T-helper 17 cell (primary cell): ENCODE measurements at places on chromosomes 2 and 18.

DNA sequence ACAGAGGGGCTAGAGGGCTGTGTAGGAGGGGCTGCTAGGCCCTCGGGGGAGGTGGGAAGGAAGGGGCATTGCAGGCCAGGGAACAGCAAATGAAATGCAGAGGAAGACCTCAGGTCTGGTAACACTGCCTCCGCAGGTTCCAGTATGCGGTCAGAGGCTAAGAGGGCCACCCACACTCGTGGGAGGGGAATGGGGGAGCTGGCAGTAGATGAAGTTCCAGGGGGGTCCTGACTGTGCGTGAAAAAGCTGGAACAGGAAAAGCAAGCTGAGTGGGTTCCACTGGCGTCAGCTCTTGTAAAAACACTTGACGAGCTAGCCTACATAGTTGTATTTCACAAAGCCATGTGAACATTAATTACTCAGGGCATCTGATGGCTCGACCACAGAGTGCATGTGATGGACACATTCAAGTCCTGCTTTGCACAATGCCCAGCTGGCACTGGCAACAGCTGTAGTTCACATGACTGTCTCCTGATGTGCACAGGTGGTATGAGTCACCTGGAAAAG lies 29.0 kb upstream of the PTPN4 start:
- DNase-seq: no peak

DNA sequence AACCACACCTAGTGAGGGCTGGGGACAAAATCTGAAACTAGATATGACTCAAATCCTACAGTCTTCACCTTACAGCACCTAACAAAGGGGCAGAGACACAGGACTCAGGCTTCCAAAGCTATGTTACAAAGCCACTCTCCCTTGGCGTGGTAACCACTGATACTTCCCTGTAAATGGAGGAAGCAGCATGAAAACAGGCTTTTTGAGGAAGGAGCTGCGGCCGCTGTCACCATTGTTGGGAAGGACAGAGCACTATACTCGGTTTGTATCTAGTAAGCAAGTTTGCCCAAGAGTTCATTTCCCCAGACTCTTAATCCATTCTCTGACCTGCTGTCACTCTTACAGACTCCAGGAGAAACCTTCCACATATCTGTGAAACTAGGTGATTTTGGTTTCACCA lies 60.3 kb downstream of the LONRF2 start:
- DNase-seq: no peak

DNA sequence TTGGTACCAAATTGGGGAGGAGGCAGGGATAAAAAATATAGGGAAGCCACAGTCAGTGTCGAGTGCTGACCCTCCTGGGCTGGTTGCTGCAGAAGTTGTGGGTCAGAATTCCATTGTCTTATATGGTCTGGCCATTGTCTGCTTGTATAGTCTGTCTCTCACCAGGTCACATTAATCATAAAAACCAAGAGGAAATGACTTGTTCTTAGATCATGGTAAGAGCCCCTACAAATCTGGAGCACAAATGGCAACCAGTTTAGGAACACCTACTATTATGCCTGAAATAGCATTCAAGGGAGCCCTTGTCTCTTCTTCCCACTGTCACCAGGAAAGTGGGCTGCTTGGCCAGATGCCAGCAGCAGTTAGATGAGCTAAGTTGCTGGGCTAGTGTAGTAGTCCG lies 119.7 kb upstream of the RMP24 start:
- no peak for DNase-seq

DNA sequence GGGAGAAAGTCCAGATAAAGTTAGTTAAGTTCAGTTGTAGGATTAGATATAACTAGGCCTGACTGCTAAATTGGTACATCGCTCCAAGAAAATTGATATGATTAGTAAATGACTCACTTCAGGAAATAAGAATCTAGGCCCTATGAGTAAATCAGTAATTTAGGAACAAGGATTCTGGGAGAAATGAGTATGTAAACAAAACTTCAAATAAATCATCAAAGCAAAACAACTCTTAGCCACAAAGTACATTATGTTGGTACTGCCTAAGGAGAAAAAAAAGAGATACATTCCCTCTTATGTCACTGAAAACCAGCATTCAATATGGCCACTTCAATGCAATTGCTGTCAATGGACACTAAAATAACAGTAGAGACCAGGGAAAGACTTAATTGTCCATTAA lies 529.1 kb downstream of the ZNF804A start:
- DNase-seq: no peak

DNA sequence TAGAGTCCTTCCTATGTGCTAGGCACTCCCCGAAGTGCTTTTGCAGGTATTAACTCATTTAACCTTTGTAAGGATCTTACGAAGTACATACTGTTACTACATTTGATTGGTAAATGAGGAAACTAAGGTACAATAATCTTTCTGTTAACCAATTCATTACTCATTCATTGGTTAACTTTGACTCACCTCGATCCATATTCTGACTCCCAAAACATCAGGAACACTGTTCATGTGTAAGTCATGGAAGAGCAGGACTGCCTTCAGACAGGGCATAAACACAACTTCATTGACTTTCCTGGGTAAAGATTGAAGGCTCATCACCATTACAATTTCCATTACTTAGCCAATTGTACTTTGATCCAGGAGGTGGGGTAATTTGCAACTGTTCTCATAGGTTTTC lies 40.6 kb downstream of the NAPG start:
- no peak for DNase-seq

DNA sequence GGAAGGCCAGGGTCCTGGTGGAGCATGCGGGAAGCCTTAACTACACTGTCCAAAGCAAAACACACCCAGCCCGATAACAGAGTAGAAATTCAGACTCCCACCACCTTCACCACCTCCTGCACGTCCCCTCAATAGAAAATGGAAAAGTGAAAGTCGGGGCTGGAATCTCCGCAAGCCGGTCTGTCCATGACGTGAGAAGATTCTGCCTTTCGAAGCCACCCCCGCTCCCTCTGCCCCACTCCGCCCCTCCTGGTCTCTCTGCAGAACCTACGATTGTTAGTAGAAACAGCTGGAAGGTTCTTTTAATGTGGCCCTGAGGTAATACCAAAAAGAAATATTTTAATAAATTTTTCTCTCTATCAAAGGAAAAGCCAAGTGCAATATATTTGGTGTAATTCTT lies 116.4 kb downstream of the GBX2 start:
- DNase-seq: no peak

DNA sequence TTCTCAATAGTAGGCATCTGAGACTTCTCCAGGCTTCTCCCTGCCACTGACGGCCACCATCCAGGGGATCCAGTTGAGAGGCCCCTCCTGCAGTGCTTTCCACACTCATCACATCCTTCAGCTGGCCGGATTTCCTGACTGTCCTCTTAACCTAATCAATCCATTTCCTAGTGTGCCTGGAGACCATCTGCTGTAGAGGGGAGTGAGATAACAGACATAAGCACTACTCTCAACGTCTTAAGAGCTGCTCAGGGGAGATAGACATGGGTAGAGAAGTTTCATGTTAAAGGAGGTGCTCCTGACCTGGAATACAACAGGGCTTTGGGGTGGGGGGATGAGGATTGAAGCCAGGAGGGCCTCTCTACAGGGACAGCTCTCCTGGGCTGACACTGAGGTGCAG lies 14.2 kb downstream of the SPR start:
- no peak for DNase-seq

GRCh38 chr2:100381240-100381639 lies 36.2 kb downstream of the CHST10 start:
- DNase-seq: peak; percentile 48

DNA sequence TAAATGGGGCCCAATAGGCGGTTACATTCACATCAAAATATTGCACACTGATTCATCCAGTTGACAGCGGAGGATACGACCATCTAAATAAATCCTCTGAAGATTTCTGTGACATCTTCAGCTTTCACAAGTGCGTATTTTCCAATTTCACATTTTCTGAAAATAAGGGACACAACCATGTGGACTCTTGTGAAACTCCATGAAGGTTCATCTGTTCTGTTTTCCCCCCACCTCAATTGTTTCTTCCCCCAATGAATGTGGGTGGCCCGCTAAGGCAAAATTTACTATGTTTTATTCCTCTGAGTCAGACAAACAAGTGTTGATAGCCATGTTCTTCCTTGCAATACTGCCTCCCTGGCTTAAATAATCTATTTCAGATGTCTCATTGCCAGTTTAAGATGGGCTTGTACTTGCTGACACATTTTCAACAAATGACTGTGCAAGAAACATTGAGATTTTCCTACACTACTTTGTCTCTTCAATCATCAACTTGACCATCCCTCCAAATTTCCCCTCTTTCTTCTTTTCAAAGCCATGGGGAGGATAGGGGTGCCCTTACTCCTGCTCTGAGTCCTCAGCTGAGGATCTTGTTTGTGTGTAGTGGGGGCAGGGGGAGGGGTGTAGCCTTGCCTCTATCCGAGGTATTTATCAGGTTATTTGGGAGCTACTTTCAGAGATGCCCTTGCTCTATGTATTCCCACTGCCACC lies 78.2 kb downstream of the BCL11A start:
- DNase-seq: no peak

DNA sequence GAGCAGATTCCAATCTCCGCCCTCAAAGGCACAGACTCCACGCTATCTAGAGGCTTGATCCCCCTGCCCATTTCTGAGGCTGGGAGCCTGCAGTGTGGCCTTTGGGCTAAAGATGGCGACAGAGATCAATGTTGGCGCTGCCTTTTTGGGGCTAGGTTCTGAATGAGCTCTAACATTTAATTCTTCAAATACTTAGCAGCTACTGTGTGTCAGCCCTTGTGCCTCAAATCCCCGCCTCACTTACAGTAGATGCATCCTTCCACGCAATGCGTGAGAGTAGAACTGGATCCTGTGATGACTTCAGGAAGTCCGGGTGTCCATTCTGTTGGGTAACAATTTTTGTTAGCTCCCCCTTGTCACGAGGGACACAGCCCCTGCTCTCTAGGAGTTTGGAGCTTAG lies 12.4 kb downstream of the IL1F10 start:
- DNase-seq: peak; percentile 29
